Psoas muscle (tissue), 8 donors: ENCODE measurements at places on chromosomes 11 and 22.

DNA sequence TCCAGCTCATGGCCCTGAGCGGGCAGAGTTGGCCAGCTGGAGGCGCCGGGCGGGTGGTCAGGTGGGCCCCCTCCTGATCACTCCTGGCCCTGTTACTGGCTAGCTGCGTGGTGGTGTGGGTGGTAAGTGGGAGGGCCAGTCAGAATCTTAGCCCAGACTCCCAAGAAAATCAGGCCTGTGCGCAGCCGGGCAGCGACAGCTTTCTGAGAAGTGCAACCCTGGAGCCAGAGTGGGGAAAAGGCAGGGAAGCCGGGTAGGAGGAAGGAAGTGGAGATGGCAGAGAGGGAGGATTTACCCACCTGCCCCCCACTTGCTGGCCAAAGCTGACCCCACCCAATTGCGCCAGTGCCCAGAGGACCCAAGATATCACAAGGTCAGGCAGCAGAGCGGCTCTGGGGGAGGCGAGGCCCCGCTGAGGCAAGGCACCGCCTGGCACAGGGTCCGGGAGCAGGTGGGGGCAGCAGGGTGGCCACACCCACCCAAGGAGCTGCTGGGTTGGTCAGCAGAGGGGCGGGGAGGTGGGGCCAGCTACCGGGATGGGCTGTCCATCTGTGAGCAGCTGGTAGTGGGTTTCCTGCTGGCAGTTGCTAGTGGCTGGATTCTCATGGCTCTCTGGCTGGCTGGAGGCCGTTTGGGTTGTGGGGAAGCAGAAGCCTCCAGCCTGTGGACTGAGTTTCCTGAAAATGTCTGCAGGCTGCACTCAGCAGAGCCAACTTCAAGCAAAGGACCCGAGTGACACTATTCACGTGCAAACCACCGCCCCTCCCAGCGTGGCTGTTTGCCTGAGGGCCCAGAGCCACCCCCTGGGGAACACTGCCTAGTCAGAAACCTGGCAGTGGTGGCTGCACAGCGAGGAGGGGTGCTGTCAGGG, 196.4 kb downstream of the IGLL1 start:
- DNase-seq, result peak; percentile 48

- no peak for DNase-seq
Measured at GRCh38 chr22:47748957-47749356, 986.5 kb downstream of the TBC1D22A start.

DNA sequence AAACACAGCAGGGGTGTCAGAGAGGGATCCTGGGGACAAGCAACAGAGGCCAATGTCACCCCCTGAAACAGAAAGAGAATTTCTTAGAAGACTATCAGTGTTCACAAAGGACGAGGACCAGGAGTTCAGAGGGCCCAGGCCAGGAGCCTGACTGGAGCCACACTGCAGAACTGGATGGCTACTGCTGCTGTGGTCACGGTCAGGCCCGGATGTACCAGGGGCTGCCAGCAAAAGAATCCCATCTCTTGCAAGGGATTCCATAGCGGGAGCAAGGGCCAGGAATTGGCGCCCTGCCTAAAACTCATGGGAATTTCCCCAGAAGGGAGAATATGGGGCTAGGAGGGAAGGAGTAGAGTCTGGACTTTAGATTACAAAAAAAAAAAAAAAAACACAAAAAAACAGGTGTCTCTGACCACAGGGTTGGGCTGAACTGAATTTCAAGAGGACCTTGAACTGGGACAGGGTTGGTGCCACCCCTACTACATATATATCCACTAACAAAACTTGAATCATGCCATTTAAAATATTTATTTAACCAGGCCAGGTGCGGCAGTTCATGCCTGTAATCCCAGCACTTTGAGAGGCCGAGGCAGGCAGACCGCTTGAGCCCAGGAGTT, 15.7 kb upstream of the KCTD14 start:
- DNase-seq, result no peak

DNA sequence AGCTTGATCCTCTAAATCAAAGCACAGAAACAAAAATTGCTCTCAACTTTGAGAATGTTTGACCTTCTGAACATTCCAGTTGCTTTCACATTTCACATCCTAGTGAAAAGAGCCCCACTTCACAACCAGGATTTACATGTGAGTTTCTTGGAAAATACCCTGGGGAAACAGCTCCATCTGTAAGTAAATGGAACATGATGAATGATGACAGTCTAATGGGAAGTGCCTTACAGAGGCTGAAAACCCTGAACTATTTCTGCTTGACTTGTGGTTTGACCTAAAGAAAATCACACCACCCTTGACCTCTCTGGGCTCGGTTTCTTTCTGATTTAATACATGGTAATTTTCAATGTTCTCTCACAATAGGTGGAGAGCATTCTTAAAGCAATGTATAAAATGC, 499.4 kb upstream of the API5 start:
- DNase-seq, result no peak

GRCh38 chr22:50269970-50270665, at the start of gene MAPK11:
Gene MAPK11, minus strand, starts transcription at chr22:50270380. Its CDS starts 88 bp downstream, at chr22:50270292.
- DNase-seq, result no peak
